Activated T-helper 2 cell treated with anti-CD3 and anti-CD28 coated beads, Interferon-gamma antibody, Interleukin-2, Interleukin-4, amounts not matched to agents 10 μg/mL and 5 μg/mL and 100 μg/mL, durations not matched to agents 14 hours and 24 hours and 36 hours (primary cell): ENCODE measurements at places on chromosomes 6 and 20. TPM values are rescaled to one million over a fixed set of nuclear protein-coding genes. Genes with fewer than 3 reads are reported as not detected.

- no peak overlapping the region for H3K4me3 ChIP-seq
- no peaks in the 10 kb centered on the region for H3K36me3 ChIP-seq
Measured at GRCh38 chr20:11267131-11267761, 593.4 kb upstream of the JAG1 start.

Gene MTCH1
- 117 and 119 TPM in 2 replicates for total RNA-seq

DNA sequence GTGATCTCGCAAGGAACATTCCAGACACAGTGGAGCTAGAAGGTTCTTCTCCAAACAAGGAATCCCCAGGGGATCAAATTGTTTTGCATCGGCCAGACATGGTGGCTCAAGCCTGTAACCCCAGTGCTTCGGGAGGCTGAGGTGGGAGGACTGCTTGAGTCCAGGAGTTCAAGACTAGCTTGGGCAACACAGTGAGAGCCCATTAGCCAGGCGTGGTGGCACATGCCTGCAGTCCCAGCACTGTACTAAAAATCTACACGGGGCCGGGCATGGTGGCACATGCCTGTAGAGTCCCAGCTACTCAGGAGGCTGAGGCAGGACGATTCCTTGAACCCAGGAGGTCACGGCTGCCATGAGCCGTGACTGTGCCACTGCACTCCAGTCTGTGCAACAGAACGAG lies 15.3 kb downstream of the GMEB2 start:
- DNase-seq = no peak
- H3K4me1 ChIP-seq = peaks cover 2% of the 10 kb centered on the region
- H3K27ac ChIP-seq = no peak overlapping the region
- no peak overlapping the region for H3K4me3 ChIP-seq

Gene CST5
- not detected in 2 replicates for total RNA-seq

- no peaks in the 10 kb centered on the region for H3K4me1 ChIP-seq
- peaks cover 45% of the 10 kb centered on the region for H3K36me3 ChIP-seq
- no peaks in the 10 kb centered on the region for H3K27me3 ChIP-seq
Measured at GRCh38 chr6:105317607-105318533, 85.0 kb downstream of the PREP start.

Gene FIG4
- total RNA-seq = 8.8 and 9.5 TPM in 2 replicates

- no peak overlapping the region for H3K27ac ChIP-seq
- H3K4me3 ChIP-seq = no peak overlapping the region
- H3K36me3 ChIP-seq = no peaks in the 10 kb centered on the region
- peaks cover 67% of the 10 kb centered on the region for H3K27me3 ChIP-seq
Measured at GRCh38 chr6:34143884-34144580, 1.9 kb downstream of the GRM4 start.

GRCh38 chr20:34753706-34754461 lies 49.7 kb downstream of the TP53INP2 start:
- H3K27ac ChIP-seq = no peak overlapping the region
- no peaks in the 10 kb centered on the region for H3K27me3 ChIP-seq
- no peak overlapping the region for H3K4me3 ChIP-seq
- peaks cover 1% of the 10 kb centered on the region for H3K4me1 ChIP-seq

DNA sequence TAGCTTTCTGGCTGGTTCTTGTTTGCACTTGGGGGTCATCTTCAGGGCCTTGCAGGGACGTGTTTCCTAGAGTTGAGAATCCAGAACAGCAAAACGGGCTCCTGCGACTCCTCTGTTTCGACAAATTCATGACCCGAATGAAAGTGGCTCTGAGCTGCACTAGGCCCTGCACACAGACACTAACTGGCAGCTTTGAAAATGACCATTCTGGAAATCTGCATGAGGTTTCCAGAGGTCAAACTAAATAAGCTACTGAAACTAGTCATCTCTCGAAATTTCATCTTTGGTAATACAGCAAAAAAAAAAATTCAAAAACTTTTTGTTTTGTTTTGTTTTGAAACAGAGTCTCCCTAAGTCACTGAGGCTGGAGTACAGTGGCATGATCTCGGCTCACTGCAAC lies 15.5 kb upstream of the BMP7 start:
- peaks cover 21% of the 10 kb centered on the region for H3K27me3 ChIP-seq
- no peaks in the 10 kb centered on the region for H3K4me1 ChIP-seq
- DNase-seq = no peak
- no peak overlapping the region for H3K4me3 ChIP-seq

DNA sequence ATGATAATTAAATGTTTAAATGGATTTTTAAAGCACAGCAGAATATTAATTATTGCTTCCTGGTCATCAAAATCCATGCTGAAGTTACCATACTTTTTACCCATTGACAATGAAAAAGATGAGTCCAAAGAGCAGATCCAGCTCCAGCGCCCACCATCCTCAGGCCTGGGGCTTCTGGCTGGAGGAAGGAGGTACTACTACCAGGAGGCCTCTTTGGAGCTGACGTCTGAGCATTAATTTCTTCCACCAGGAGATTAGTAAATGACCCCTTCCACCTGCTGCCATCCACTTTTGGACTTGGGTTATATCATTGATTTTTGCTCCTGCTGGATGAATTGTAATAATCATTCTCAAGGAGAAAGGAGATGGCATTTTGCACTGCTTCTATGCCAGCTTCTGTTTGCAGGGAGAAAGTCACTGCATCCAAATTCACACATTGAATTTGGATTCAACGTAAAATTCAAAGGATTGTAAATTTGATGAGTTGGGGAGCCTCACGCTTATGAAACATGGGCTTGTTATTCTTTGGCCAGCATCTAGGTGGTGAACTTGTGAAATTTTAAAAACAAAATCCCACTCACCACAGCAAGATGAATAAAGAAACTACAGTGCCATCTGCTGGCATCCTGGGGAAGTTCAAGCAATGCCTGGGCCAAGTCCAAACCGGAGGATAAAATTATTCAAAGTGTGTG lies 121.8 kb downstream of the SASH1 start:
- H3K27ac ChIP-seq = no peak overlapping the region
- peak; percentile 28 for DNase-seq
